SJCRH30 (cell line): ENCODE measurements at places on chromosomes 16 and 17. TPM values are rescaled to one million over a fixed set of nuclear protein-coding genes. Genes with fewer than 3 reads are reported as not detected.

DNA sequence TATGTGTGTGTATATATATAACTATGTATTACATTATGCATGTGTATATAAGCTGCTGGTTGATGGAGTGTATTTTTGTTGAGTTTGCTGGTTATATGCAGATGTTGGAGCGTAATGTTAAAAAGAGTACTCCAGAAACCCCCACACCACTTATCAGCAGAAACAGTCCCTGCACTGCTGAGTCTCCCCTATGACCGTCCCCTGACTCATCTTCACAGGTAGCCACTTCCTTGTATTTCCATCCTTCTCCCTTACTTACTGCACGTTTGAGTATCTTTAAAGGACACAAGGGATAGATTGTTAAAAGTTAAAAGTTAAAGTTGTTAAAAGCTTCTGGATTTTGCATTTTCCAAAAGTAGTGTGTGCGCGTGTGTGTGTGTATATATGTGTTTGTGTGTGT lies 853.9 kb upstream of the EEF2KMT start:
- no peak for DNase-seq

DNA sequence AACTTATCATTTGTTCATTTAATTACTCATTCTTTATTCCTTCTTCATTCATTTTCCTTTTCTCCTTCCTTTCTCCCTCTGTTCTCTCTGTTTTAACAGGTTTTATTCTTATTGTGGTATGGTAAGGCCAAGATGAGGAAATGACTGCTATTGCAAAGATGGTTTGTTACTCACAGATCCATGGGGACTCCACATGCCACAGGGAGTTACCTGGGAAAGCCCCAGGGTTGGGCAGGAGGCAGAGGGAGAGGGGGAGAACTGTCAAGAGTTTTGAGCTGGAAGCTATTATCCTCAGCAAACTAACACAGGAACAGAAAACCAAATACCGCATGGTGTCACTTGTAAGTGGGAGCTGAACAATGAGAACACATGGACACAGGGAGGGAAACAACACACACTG lies 453.3 kb downstream of the WWOX start:
- DNase-seq, result no peak

GRCh38 chr16:11992586-11993524 lies 16.3 kb downstream of the SNX29 start:
- DNase-seq, result no peak

DNA sequence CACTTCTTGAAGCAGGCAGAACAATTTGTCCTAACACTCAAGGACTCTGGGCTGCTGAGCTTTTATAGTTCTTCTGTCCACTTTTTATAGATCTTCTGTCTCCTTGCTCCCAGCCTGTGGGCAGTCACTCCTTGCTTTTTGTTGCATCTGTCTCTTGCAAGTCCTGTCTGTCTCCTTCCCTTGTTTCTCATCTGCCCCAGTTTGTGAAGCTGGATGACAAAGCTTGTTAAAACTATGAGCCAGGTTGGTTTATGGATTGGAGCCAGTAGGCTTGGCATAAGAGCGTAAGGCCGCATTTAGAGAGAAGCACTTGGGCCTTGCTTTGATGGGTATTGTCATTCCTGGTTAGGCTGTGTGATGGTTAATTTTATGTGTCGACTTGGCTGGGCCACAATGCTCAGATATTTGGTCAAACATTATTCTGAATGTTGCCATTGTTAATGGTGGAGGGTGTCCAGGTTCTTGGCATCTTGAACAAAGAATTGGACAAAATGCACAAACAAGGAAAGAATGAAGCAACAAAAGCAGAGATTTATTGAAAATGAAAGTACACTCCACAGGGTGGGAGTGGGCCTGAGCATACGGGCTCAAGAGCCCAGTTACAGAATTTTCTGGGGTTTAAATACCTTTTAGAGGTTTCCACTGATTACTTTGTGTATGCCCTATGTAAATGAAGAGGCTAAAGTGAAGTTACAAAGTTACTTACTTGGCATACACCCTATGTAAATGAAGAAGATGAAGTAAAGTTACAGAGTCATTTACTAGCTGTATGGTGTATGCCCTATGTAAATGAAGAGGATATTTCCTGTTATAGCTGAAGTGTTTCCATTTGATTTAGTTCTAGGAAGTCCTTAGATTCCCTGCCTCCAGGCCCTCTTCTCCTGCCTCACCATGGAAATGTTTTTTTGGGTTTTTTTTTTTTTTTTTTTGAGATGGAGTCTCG lies 8.0 kb upstream of the CPPED1 start:
- DNase-seq, result no peak

- no peak for DNase-seq
Observed at GRCh38 chr16:9859701-9860327, 322.4 kb downstream of the GRIN2A start.

- DNase-seq, result no peak
Observed at GRCh38 chr16:66979011-66979717, 9.2 kb upstream of the CES4A start.

ARL16 gene
- 83.7 and 89.9 TPM in 2 replicates for total RNA-seq

ZNF423 gene
- 6.7 and 7.9 TPM in 2 replicates for total RNA-seq
